ENCODE measurements at places on chromosomes 12 and 14.

DNA sequence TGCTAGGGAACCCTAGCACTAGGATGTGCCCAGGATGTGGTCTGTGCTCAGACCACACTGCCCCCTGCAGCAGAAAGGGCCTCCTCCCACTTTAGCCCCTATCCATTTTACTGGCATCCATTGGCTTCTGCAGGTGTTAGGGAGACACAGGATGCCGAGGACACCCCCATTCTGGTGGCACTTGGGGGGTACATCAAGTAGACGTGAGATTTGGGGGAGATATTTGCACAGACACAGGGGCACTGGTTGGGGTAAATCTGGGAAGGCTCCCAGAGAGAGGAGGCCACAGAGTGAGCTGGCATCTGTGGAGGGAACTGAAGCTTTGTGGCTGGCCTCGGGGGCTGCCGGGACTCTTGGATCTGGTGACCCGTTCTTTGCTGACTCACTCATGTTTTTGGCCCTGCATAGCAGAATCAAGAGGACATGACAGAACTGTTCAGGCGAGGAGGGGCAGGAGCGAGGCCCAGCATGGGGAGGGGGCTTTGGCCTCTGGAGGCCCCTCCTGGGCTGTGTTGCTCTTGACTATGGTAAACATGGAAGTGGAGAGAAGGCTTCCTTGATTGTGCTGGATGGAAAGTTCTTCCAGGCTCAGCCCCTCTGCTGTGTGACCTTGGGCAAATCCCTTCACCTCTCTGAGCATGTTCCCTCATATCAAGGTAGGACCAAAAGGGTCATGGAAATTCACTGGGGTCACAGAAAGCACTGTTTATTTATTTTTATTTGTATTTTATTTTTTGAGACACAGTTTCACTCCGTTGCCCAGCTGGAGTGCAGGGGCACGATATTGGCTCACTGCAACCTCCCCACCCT is 1.8 kb downstream of the PLBD2 start:
- no peak for DNase-seq

DNA sequence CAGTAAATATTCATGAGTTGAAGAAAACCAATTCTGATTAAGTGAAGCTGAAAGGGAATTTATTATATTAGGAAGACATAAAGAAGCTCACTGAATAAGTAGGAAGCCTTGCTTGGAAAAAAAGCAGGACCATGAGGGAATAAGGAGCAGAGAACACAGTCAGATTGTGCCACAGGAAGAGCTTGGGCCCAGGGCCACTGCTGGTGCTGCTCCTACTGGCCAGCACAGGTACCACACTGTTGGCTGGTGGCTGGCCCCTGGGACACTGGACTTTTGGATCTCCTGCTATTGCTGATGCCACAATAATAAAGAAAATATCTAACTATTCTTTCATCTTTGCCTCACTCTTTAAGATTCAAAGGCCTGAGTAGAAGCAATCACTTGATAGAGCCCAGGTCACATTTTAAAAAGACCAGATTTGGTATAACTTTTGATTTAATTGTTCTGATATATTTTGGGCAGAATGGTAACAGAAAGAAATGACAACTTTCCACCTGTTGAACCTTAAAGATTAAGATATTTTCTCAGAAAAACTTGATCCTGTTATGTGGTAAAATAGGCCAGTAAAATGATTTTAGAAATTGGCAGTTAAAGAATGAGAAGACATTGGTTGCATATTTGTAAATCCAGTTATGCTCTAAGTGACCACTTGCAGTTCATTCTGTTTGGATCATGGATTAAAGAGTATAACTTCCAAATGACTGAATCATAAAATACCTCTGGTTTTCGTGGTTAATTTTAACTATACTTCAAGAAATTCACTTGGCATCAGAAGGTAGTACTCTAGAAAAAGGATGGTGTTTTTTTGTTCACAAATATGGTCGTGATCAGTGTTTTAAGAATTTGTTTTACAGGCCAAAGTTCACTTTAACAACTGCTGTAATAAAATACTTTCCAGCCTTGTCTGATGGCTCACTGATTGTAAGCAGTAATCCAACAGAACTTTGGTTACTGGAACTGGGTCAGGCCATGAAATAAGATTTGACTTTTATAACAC is 68.3 kb downstream of the DERA start:
- no peak for DNase-seq

- DNase-seq, result no peak
Observed at GRCh38 chr12:112342587-112342986, 39.6 kb downstream of the HECTD4 start.

GRCh38 chr12:5694759-5695409 is 250.2 kb downstream of the ANO2 start:
- DNase-seq, result no peak

GRCh38 chr12:89856431-89856830 is 147.8 kb upstream of the ATP2B1 start:
- DNase-seq, result no peak

DNA sequence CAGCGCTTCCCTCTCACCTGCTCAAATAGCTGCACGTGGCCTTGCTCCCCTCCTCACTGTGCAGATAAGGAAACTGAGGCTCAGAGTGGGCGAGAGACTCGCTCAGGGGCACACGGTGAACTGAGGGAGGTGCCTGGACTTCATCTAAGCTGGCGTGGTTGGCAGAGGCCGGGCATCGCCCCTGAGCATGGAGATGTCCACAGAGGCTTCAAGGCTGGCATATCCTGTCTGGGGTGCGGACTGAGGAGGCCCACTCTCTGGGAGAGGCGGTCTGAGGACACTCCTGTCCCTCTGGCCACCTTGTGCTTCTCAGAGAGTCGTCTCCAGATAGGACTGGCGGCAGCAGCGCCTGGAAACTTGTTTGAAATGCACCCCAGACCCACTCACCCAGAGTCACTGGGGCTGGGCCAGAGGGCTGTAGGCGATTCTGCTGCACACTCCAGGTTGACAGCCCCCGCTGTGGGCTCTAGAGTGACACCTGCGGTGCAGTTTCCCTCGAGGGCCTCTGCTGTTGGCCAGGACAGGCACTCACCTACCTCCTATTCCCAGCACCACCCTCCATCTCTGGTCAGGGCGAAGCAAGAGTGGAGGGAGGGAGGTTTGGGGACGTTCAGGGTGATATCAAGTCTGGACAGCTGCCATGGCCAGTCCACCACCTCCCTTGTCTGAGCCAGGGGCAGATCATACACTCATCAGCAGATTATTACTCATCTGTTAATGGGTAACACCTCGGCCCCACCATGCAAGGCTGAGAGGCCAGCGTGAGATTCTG is 11.2 kb upstream of the LBHD2 start:
- DNase-seq, result no peak

- no peak for DNase-seq
Observed at GRCh38 chr12:2691345-2692071, 103.3 kb upstream of the FKBP4 start.

GRCh38 chr14:71918955-71919354 is 13.3 kb upstream of the RGS6 start:
- DNase-seq, result no peak

- no peak for DNase-seq
Observed at GRCh38 chr12:116306506-116306905, 29.0 kb upstream of the MED13L start.

- no peak for DNase-seq
Observed at GRCh38 chr12:109926488-109927210, 26.6 kb downstream of the TCHP start.

- DNase-seq, result no peak
Observed at GRCh38 chr12:131275824-131276223, 322.1 kb downstream of the ADGRD1 start.

DNA sequence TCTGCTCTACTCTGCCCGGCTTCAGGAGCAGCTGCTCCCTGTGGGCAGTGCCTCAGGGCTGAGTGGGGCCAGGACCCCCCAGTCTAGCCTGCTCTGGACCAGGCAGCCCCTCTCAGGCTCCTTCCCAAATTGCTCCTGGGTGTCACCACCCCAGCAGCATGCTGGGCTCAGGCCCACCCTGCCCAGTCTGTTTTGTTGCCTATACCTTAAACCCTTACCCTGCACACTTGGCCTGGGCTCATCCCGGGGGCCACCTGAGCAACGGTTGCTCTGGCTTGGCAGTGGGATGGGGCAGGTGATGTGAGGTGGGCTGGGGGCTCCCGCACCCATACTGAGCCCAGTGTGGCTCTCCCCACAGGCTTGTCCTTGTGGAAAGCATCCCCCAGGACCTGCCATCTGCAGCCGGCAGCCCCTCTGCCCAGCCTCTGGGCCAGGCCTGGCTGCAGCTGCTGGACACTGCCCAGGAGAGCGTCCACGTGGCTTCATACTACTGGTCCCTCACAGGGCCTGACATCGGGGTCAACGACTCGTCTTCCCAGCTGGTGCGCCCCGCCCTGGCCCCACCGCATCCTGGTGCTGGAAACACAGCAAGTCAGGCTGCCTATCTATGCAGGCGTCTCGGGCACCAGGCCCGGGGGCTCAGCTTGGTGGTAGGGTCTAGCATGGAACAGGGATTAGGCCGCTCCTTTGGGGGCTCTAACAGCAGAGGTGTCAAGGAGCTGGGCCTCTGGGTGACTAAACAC is 3.9 kb downstream of the PLD4 start:
- DNase-seq, result no peak

GRCh38 chr14:92551044-92551841 is 37.7 kb downstream of the RIN3 start:
- no peak for DNase-seq

- DNase-seq, result no peak
Observed at GRCh38 chr12:21696625-21697024, 39.0 kb upstream of the LDHB start.

- DNase-seq, result no peak
Observed at GRCh38 chr12:44441155-44441554, 435.0 kb downstream of the NELL2 start.

DNA sequence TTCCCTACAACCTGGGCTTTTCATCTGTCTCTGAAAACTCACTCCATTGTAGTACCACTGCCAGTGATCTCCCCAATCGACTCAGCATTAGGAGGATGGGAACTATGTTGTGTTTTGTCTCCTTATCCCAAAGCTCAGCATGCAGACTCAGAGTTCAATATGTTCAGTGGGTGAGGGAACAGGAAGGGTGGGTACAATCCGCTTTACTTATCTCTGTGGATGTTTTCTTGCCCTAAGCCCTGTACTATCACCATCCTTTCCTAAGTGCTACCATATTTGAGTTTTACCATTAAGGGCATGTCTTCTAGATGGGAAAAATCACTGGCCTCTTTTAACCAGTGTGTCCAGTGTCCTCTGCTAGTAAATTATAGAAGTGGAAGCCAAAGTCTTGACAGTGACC is 107.1 kb downstream of the PPM1H start:
- DNase-seq, result no peak

DNA sequence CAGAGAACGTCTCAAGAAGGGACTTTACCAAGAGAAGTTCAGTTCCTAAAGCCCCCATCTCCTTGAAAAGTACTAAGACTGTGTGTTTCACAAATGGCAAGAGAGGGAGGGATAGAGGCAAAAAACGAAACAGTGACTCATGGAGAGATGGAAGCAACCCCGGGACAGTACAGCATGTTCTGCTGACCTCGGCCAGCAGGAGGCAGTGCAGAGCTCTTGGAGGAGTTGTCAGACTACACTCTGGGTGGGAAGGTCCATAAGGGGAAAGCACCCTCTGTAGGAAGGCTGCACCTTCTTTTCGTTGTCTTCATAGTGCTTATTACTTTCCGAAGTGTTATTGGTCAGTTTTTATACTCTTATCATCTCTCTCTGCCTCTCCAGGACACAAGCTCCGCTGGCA is 525.2 kb upstream of the CCDC196 start:
- no peak for DNase-seq

- DNase-seq, result no peak
Observed at GRCh38 chr12:114850661-114851275, 166.8 kb upstream of the TBX3 start.

DNA sequence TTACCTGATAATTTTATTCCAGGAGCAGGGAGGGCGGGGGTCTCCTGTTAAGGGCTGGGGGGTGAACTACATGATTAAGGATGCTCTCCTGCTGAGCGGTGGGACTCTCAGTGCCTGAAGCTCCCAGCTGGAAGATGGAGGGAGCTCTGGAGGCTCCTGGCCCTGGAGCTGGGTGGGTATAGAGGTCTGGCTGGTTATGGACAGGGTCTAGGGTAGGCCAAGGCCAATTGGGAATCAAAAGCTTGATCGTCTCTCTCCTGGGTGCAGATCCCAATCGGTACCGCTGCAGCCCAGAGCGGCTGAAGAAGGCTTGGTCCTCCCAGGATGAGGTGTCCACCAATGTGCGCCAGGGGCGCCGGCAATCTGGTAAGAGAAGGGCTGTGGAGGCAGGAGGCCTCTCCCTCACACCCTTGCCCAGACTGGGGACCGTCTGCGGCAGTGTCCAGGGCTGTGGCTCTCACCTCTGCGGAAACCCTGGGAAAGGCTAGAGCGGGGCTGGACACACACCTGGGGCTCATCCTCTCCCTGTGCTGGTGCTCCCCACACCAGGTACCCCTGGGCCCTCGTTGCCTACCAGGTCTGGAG is 28.4 kb downstream of the PLEKHG3 start:
- no peak for DNase-seq

GRCh38 chr12:55716582-55716957 is 724 bp downstream of the BLOC1S1 start:
- DNase-seq, result no peak

GRCh38 chr14:54453252-54453651 is 12.1 kb upstream of the CNIH1 start:
- no peak for DNase-seq

GRCh38 chr12:9650151-9650576 is 19.3 kb upstream of the CLEC2D start:
- no peak for DNase-seq

GRCh38 chr14:59407246-59408010 is 57.8 kb downstream of the GPR135 start:
- DNase-seq, result no peak

DNA sequence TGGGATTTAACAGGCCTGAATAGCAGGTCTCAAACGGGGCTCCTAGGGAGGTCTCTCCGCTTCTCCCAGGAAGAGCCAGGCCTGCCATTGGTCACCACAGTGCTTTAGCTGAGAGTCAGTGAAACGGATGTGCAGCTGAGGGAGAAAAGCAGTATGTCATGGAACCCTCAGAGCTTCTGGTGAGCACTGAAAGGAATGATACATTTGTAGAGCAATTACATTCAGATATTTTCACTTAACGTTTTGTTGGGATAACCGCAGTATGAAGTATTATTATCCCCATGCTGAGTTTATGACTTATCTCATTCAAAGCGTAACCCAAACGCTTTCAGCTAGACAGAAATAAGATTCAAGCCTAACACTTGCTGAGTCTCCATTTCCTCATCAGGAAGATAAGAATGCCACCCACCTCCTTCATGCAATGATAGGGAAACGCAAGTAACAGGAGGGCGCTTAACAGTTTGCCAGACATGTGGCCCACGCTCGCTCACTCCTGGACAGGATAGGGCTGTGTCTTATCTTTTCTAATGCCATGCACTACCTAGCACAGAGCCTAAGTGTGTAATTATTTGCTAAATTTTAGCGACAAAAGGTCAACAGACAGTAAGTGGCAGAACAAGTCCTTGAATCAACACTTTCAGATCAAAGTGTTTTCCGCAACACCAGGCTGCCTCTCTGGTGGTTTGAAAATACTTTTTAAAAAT is 28.2 kb downstream of the DAD1 start:
- DNase-seq, result no peak

DNA sequence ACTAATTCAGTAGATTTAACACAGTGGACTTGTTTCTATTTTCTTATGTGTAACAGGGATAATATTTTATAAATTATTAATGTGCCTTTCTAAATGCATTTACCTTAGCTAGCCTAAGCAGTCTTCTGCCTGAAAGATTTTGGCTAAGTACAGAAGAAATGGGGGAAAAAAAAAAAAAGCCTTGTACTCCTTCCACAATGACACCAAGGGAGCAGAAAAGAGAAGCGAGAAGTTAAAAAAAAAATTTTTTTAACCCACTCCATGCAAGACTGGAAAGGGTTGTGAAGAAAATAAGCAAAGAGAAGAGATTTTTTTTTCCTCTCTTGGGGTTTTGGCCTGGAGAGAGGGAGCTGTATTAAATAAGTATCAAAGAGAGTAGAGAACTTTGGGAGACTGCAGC is 28.7 kb downstream of the NELL2 start:
- DNase-seq, result no peak

Data from substantia nigra (tissue), 51 donors.